ENCODE measurements at places on chromosomes 11 and 22.

GRCh38 chr11:116079580-116079979, 575.4 kb upstream of the CADM1 start:
- DNase-seq = no peak

- peak; percentile 9 for DNase-seq
Measured at GRCh38 chr11:45083544-45084087, 62.8 kb upstream of the PRDM11 start.

GRCh38 chr11:40281052-40281580, 1178.3 kb downstream of the LRRC4C start:
- DNase-seq = no peak

DNA sequence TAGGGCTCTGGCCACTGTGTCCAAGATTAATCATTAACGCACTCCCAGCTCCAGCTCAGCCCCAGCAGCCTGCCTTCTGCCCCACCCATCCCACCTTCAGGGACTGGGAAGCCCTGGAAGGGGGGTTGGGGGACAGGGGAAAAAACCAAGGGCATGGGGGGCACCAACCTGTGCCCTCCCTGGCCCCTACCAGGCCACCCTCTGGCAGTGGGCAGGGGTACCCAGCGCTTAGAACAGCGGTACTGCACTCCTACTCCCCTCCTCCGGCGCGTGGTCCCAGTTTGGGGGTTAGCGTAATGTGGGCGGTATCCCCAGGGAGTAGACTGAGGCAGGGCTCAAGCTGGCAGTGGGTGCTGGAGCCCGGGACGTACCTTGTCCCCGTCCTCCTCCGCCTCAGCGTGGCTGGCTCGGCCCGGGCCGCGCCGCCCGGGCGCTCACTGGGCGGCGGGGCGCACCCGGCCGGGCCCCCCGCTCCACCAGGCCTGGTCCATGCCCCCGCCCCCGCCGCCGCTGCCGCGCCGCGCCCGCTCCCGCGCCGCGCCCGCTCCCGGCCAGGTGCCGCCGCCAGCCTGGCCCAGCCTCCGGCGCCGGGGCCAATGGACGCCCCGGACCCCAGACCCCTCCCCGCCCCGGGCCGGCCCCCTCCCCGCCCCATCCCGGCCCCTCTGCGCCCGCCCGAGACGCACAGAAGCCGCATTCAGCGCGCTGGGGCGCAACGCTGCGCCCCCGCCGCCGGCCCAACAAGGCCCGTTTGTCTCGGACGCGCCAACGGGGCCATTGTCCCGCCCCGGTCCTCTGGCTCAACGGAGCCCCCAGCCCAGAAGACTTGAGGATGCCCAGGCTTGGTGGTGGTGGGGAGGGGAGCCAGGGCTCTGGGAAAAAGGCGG, at the start of gene GAL3ST1:
TSS of gene GAL3ST1 (minus strand) at position 571 of the 887 bp plus-strand sequence. CDS start 17,273 bp downstream, outside the sequence.
- DNase-seq = no peak

GRCh38 chr22:37406441-37407235, 20.6 kb downstream of the ELFN2 start:
- no peak for DNase-seq

DNA sequence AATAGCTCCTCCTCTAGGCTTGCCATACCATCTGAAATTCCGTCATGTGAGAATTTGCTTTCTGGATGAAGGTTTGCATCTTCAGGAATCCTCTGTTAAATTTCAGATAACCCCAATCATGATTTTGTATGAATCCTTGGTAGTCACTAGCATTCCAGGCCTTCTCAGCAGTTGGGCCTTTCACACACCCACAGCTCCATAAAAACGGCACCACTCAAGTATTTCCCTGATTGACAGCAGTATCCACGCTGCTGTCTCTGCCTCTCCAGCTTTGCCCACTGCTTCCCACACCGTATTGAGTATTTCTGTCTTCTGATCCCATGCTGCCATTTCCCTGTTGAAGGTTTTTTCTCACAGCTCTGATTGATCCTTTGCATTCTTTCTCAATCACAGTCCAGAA, 208.7 kb upstream of the NCAM1 start:
- DNase-seq = no peak

GRCh38 chr11:107691000-107691750, 20.7 kb downstream of the SLN start:
- DNase-seq = no peak

DNA sequence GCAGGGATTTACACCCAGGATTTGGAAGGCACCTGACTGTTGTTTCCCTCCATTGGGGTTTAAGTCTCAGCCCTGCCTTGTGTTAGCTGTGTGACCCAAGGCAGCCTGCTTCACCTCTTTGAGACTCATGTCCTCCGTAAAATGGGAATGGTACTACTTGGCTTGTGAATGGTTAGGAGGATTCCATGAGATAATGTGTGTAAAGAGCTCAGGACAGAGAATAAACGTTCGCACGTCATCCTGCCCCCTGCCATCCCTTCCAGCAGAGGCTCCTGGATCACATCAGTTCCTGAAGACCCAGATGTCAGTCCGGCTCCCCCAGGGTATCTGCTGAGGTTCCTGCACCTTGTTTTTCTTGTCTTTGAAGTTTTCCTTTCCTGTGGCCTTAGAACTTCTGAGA, 16.8 kb upstream of the ACCSL start:
- no peak for DNase-seq

- no peak for DNase-seq
Measured at GRCh38 chr11:87942786-87943185, 232.5 kb downstream of the RAB38 start.

- DNase-seq = no peak
Measured at GRCh38 chr22:25930788-25931310, 188.9 kb downstream of the MYO18B start.

- no peak for DNase-seq
Measured at GRCh38 chr11:1077033-1077416, 2.4 kb downstream of the MUC2 start.

All from activated CD4-positive, alpha-beta T cell treated with anti-CD3 and anti-CD28 coated beads, Interleukin-2, Interleukin-4, amounts not matched to agents 100 ng/mL and 50 ng/mL, durations not matched to agents 16 hours and 8 hours (primary cell).